Osteoblast (primary cell): ENCODE measurements at places on chromosomes 7 and 10.
A peak's percentile ranks its signal among the peaks of the same experiment; 100 is the strongest.

DNA sequence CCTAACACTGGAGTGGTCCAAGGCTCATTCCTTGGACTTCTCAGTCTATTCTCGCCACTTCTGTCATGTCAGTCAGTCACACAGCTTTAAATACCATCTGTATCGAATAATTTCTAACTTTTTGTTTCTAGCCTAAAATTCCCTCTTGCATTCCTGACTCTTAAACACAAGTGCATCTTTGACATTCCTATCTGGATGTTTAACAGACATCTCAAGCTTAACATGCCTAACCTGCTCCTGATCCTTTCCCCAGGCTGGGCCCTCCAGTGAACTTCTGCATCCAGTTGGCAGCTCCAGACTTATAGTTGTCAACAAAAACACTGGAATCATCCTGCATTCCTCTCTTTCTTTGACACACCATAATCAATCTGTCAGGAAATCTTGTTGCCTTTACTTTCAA is 4.5 kb upstream of the ABCB4 start:
- no peak for DNase-seq

DNA sequence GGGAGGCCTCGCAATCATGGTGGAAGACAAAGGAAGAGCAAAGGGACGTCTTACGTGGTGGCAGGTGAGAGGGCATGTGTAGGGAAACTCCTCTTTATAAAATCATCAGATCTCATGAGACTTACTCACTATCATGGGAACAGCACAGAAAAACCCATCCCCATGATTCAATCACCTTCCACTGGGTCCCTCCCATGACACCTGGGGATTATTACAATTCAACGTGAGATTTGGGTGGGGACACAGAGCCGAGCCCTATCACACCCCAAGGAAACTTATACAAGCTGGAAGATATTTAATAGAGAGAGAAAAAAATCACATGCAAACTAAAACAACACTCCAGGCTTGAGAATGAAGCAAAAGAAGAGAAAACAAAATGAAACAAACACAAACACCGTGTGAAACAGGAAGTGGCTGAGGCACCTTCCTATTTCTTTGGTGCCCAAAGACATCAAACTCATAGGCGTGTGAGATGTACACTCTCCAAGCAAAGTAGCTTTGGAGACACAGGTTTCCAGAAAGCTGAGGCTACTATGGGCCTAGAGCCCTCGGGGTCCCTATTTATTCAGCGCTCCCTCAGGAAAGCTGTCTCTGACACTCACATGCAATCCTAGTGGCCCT is 97.2 kb downstream of the PRKCQ start:
- DNase-seq: no peak

GRCh38 chr7:120402079-120402767 is 129.2 kb downstream of the KCND2 start:
- DNase-seq: no peak

- DNase-seq: no peak
Observed at GRCh38 chr7:108308276-108308675, 148.0 kb downstream of the NRCAM start.

- DNase-seq: peak; percentile 2
Observed at GRCh38 chr7:144454-144826, 47.9 kb upstream of the FAM20C start.

GRCh38 chr10:50552308-50552707 is 71.4 kb downstream of the SGMS1 start:
- DNase-seq: no peak

DNA sequence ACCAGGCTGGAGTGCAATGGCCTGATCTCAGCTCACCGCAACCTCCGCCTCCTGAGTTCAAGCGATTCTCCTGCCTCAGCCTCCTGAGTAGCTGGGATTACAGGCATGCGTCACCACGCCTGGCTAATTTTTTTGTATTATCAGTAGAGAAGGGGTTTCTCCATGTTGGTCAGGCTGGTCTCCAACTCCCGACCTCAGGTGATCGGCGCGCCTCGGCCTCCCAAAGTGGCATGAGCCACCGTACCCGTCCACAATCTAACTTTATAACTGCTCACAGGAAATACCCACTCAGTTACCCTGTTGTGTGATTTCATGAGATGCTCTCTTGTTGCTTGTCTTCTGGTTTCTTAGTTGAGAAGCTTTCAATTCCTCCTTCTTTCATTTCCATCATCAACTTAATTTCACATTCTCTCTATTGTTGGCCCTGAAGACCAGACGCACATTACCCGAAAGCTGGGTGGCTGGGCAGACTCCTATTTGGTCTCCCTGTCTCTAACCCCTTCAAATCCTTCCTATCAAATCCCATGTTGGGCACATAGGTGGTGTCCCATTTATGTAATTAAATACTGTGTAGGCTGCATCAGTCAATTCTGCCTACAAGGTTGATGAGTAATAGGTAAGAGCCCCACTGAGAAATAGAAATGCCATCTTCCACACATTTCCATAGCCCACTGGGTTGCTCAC is 1.1 kb upstream of the GSTO2 start:
- DNase-seq: no peak

- DNase-seq: no peak
Observed at GRCh38 chr10:7541137-7542087, 125.4 kb downstream of the ITIH5 start.

- peak; percentile 94 for DNase-seq
Observed at GRCh38 chr10:46525177-46525823, 31.2 kb downstream of the GPRIN2 start.

DNA sequence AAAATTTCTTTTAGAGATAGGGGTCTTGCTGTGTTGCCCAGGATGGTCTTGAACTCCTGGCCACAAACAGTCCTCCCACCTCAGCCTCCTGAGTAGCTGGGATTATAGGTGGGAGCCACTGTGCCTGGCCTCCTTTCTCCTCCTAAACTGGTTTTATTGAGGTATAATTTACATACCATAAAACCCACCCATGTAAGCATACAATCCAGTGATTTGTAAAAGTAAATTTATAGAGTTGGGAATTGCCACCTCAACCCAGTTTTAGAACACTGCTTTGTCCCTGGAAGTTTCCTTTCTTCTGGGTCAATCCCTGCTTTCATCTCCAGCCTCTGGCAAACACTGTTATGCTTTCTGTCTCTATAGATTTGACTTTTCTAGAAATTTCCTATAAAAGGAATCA is 49.0 kb downstream of the CNNM2 start:
- no peak for DNase-seq

- no peak for DNase-seq
Observed at GRCh38 chr7:3760651-3761050, 459.6 kb downstream of the SDK1 start.

DNA sequence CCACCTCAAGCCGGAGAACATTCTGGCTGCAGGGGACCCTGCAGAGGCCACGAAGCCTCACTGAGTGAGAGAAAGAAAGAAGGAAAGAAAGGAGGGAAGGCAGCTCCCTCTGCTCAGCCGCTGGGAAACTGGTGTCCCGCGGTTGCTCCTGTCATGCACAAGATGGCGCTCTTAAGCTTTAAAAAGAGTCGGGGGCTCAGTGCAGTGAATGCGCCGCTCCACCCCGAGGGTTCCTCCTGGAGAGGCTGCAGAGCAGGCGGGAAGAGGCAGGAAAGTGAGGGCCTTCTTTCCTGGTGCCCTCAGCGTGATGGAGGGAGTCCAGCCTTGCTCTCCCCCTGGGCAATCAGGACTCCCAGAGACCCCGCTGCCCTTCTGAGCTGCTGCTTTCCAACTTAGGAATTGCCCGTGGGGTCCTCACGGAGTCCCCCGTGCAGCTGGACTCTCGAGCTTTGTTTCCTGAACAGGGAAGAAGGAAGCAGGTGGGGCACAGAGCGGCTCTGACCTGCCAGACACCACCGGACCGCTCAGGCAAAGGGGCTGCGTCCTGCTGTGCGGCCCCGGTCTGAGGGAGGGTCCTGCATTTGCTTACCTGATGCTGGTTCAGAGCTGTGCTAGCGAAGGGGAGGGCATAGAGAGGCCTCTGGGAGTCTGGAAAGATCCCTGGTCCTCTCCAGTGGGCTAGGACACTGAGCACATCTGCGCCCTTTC is 141.9 kb upstream of the MKI67 start:
- peak; percentile 86 for DNase-seq

DNA sequence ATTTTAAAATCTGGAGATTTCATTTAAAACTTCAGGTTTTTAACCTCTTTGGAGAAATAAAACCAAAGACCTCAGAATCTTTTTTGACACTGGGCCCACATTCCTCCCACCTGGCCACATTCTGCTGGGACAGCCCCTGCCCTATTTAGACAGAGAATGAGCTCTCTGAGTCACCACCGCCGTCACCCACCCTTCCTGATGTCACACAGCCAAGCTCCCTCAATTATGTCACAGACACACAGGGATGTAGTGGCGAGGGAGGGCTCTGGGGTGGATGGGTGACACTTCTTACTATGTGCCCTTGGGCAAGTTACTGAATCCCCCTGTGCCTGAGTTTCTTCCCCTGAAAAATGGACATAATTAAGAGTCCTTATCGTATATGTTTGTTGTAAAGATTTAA is 162.6 kb downstream of the RAB11FIP2 start:
- DNase-seq: no peak

GRCh38 chr7:71361451-71362032 is 229.6 kb downstream of the GALNT17 start:
- no peak for DNase-seq

DNA sequence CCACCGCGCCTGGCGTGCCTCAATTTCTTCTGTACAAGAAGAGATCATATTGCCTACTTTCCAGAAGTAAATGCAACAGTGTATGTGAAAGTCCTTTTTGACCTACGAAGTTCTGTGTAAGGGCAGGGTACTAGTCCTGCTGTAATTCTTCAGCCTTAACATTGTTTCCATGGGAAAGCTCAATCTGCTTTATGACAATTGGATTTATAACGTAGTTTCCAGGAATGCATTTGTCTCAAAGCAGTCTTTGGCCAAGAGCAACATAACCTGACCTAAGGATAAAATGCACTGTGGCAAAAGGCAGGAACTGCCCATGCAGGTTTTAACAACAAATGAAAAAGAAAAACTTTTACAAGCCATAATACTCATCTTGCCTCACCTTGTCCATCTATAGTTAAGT is 108.1 kb upstream of the PODXL start:
- no peak for DNase-seq

DNA sequence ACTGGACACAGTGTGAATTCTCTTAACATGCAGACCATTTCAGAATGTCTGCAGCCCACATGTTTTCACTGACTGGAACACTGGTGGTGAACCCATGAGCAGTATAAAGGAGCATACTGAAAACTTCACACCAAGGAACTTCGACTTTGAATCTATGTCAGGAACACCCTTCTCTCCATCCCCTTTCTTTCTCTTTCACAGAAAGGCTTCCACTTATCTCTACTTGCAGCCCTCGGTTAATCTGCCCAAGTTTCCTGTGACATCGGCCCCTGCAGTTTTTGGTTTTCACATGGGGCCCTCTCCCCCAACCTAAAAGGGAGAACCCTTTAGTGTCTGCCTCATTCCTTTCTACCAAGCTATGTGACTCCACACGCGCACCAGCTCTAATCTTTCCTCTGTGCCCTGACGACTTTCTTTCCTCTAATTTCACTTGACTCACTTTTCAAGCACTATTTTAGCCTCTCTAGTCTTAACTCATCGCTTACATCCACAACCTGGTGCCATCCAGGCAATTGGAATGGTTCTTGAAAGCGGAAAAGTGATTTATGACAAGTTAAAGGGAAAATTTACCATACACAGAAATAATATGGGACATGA is 70.1 kb downstream of the RELN start:
- DNase-seq: no peak

DNA sequence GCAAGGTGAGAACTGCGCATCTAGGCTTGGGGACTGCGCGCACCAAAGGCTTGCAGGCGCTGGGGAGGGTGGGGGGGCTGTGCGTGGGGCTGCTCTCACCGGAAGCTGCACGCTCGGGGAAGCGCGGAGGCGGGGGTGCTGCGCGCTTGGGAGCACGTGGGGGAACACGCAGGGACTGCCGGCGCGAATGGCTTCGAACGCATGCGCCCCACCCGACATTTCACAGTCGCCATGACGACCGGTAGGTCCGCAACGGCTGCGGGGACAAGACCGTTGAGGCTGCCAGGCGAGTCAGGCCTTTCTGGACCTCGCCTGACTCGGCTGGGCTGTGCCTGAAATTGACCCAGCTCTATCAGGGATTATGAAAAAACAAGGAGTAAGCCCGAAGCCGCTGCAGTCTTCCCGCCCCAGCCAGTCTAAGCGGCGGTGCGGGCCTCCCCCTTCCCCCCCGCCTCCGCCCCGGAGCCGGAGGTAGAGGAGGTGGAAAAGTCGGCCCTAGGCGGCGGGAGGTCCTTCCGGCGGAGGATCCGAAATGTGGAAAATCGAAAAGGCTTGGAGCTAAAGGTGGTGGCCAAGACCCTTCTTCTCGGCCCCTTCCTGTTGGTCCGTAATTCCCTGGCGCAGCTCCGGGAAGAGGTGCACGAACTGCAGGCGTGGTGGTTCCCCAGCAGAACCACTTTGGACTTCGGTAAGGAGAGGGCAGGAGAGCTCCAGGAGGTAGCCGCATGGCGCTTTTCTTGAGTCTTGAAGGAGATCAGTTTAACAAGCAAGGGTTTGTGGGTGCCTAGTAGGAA is 34.9 kb upstream of the STEAP1 start:
- DNase-seq: no peak

- DNase-seq: peak; percentile 88
Observed at GRCh38 chr10:9331583-9332008, 1277.1 kb downstream of the GATA3 start.

DNA sequence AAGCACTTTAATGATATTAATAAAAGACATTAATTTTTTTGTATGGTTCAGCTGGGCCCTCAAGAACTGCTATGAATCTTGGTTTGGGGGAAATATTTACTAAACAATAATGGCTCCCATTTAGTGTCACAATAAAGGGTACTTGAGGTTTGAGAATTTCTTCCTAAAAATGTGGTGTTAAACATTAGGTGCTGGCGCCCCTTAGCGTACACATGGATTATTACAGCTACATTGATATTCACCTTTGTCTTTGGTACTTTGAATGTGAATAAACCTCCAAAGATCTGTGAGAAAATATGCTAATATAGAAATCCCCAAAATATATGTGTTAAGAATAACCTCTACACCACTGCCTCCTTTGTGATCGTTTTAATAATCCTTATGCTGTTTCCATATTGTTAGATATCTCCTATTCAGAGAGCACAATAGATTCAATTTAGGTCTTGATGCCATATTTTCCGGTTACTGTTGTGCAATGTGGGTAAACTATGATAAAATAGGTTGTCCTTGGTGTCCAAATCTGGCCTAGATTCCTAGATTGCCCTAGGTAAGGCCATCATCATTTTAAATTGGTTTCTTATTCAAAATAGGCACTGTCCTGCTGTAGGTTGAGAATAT is 161.8 kb upstream of the CACNA2D1 start:
- DNase-seq: peak; percentile 47

DNA sequence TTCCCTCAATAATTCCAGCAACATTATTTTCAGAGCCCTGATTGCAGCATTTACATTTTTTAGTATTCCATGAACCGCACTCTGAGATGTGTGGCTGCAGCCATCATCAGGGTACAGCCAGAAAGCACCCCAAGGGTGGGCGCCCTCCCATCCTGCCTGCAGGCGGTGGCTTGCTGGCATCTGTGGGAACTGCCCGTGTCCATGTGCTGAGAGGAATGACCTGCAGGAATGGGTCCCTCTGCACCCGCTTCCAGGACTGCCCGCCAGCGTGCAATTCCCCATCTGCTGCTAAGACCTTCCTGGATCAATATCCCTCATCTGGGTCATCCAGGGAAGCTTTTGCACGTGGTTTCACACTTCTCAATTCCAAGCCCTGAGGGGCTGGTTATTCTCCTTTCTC is 32.8 kb upstream of the NUB1 start:
- no peak for DNase-seq
